Activated CD4-positive, alpha-beta T cell treated with anti-CD3 and anti-CD28 coated beads for 24 hours (primary cell): ENCODE measurements at places on chromosomes 12 and 14.

GRCh38 chr12:115956659-115957058, 320.8 kb downstream of the MED13L start:
- DNase-seq: no peak

GRCh38 chr12:3417113-3417512, 73.9 kb upstream of the PRMT8 start:
- no peak for DNase-seq

- DNase-seq: no peak
These were observed 72.1 kb downstream of the SPRING1 start for GRCh38 chr12:116665666-116666304.

DNA sequence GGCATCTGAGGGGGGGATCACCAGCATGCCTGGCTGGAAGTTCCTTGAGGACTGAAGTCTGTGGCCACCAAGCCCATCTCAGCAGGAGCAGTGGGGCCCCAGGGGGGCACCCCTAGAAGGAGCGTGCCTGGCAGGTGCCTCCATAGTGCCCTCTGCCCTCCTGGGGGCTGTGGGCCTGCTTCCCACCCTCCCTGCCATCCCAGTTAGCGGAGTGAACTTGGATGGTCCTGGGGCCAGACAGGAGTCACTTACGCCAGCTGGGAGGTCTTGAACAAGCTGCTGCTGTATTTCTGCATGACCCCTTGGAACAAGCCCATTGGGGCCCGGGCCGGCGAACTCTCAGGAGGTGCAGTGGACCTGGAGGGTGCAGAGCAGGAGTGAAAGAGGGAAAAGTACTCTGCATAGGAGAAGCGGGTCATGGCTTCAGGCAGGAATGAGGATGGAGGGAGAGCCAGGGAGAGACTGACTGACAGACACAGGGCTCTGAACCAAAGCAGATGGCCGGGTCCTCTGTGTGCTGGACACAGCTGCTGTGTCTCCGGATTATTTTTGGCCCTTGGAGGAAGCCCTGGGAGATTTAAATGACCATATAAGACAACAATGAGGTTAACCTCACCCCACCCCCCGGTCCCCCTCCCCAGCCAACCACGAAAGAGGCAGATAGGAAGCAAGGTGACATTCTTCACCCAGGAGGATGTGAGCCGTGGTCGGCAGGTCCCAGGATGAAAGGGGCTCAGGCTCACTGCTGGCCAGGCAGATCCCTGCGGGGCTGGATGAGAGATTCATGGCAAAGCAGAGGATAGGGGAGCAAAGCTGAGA, 19.6 kb downstream of the ASB2 start:
- no peak for DNase-seq

- DNase-seq: no peak
These were observed 2.8 kb downstream of the TMEM179 start for GRCh38 chr14:104601786-104602185.

GRCh38 chr12:131948166-131948712, 1.5 kb upstream of the EP400 start:
- no peak for DNase-seq

DNA sequence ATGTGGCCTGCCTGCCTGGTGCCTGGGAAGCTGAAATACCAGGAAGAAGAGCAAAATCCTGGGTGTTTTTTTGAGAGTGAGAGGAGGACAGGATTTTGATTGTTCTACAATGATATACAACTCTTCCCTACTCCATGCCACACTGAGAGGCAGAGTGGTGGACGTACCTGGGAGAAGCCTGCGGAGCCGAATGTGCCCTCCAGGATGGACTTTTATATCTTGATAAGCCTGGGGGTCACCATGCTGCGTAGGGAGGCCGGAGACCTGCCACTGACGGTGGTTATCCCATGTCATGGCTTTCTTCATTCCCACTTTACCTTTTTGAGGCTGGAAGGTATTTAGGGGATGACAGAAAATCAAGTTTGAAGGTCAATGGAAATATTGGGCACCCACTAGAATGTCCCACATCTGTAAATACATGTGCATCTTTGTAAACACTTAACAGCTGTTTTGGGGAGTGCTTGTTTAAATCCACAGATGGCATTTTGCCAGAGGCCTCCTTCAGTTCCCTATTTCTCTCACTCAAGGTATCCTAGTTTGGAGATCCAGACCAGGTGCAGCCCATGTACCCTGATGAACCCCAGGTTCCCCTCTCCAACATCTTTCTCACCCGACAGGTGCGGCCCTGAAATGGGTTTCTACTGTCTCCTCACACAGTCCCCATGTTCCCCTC, 1.1 kb upstream of the GLT1D1 start:
- no peak for DNase-seq

- DNase-seq: no peak
These were observed 20.3 kb downstream of the KRT85 start for GRCh38 chr12:52347016-52347415.

GRCh38 chr14:92906823-92907222, 16.1 kb upstream of the CHGA start:
- DNase-seq: no peak

GRCh38 chr14:69715725-69716477, 51.0 kb upstream of the SRSF5 start:
- no peak for DNase-seq

DNA sequence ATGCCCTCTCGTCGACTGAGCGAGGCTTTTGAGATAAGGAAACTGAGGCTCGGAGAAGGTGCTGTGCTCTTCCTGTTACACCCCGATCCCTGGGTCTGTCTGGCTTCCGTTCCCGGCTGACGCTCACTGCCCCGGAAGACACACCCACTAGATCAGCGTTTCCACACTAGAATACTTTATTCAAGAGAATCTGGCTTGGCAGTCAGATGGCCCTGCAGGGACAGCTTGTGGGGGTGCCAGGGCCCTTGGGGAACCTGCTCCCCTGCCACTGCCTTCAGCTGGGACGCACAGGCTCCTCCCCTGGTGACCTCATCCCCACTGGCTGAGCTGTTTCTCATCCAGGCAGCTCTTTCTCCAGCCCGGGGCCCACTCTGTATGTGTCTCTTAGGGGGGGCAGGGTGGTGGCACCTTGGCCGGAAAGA, 13.7 kb downstream of the PGF start:
- DNase-seq: peak; percentile 45

DNA sequence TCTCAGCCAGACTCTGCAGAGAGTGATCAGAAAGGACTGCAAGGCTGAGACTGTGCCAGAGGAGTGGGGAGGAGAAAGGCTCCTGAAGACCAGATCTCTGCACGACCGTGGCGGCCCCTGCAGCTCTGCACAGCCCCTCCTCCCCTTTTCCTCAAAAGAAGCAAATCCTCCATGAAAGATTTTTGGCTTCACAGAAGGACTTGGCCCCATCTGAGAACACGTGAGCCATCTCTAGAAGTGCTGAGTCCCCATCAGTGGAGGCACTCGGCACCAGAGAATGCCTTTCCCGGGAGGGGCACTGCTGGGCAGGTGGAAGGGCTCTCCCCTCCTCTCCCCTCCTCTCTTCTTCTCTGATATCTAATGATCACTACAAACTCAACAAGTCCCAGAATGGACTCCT, 6.8 kb downstream of the FIGNL2 start:
- no peak for DNase-seq

DNA sequence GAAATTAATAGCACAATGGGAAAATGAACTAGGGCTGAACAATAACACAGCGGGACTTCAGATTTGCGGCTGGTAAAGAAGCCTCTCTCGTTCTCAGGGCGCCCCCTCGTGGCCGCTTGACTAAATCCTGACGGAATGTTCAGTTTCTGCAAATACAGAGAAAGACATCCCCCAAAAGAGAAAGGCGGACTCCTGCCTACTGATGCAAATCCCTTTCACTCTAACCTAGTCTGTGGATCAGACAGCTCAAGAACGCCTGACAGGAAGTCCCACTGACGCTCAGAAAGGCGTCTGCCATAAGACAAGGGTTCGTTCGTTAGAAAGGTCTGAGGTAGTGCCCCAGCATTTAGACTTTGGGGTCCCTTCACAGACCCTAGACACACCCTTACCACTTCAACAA, 2.5 kb downstream of the NUAK1 start:
- peak; percentile 62 for DNase-seq

- no peak for DNase-seq
These were observed 86.4 kb downstream of the SPPL3 start for GRCh38 chr12:120817559-120818330.

- no peak for DNase-seq
These were observed 23.5 kb upstream of the NOVA1 start for GRCh38 chr14:26621364-26621763.

DNA sequence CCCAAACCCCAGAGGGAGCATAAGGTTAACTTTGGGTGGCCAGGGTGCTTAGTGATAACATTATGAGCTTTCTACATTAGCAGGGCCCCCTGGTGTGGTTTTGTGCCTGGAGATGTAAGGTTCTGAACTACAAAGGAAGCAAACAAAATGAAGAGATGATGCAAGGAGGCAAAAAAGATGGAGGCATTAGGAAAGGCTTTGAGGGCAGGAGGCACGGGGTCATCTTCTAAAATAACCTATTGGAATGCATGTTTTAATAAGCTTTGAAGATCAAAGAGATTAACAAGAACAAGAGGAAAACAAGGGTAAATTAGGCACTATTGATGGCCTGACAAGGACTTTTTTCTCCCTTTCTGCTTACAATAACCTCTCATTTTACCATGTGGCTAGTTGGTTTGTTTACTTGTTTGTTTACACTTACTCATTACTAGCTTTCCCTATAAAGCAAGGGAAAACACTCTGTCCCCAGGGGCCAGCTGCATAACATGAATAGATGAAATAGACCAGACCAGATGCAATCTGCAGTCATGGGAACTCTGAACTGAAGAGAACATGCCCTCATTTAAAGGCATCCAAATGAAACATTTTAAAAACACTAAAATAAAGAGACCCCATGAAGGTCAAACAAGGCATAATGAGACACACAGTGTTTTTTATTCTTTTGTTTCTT, 390.3 kb downstream of the DIO2 start:
- no peak for DNase-seq

GRCh38 chr14:77007183-77007974, 21.1 kb downstream of the IRF2BPL start:
- DNase-seq: no peak

- no peak for DNase-seq
These were observed 748 bp upstream of the ACVRL1 start for GRCh38 chr12:51906430-51907082.

- DNase-seq: no peak
These were observed 689.7 kb downstream of the BCL11B start for GRCh38 chr14:98582276-98582675.

DNA sequence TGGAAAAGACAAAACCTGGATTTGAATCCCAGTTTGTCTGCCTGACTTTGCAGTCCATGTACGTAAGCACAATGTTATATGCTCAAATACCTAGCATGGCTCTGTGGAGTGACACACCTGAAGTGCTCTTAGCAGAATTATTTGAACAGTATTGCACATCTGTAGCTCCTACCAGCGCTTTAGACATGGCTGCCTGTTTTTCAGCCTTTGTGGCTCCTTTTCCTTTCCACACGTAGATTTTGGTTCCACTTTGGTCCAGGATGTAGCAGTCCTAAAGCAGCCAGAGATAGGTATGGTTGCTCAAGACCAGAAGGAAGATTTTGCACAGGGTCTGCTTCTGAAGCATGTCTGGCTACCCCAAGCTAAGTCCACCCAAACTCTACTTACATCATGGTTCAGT, 9.1 kb downstream of the AVIL start:
- no peak for DNase-seq

- no peak for DNase-seq
These were observed 1.1 kb upstream of the TM9SF1 start for GRCh38 chr14:24196071-24197055.

GRCh38 chr12:120849765-120850164, 54.4 kb downstream of the SPPL3 start:
- DNase-seq: no peak

- DNase-seq: no peak
These were observed 92.6 kb downstream of the RFLNA start for GRCh38 chr12:124387528-124387911.

DNA sequence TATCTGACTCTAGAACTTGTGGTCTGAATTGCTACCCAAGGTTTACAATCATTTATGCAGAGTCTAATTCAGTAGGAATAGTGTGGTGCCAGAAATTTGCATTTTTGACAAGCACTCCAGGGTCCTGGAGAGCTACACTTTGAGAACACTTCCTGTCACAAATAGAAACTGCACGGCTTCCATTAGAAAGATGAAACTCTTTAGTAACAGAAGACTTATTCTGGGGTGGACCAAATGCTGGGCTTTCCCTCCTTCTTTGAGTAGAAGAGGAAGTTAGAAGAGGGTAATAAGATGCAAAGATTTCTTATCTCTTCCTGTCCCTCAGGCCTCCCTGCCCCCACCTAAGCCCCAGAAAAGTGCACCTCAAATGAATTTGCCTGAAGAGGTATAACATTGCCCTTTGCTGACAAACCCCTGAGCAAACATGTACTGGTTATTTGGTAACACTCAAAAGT, 28.4 kb downstream of the DGLUCY start:
- no peak for DNase-seq

DNA sequence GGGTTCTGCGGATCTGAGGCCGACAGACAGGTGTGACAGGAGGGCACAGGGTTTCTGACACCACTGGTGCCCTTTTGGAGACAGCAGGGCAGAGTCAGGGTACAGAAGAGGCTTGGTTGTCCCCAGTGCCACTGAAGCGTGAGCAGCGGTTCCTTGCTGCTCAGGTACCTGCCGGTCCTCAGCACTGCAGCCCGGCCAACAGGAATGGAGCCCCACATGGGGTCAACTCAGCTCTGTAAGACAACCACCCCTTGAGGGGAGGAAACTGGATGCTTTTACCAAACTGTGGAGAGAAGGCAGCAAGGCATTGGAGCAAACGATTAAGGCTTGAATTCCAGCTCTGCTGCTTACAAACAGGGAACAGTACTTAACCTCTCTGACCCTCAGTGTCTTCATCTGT, 246.4 kb upstream of the NOS1 start:
- no peak for DNase-seq

- DNase-seq: no peak
These were observed 6.9 kb downstream of the GALNT4 start for GRCh38 chr12:89517720-89518119.

DNA sequence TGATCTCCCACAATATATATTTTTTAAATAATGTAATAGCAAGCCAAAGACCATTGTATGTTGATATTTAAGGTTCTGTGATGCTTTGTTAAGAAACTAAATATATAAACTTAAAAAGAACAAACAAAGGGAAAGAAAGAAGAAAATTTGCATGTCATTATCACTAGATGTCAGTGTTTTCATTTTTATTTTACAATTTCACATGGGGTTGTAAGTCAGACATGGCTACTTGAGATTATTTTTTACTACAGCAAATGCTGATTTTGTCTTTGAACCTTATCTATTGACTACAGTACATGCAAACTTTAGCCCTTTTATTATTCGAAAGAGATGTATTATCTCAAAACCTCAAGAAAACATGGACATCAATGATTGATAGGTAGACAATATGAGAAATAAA, 36.1 kb downstream of the SLCO1C1 start:
- DNase-seq: no peak

DNA sequence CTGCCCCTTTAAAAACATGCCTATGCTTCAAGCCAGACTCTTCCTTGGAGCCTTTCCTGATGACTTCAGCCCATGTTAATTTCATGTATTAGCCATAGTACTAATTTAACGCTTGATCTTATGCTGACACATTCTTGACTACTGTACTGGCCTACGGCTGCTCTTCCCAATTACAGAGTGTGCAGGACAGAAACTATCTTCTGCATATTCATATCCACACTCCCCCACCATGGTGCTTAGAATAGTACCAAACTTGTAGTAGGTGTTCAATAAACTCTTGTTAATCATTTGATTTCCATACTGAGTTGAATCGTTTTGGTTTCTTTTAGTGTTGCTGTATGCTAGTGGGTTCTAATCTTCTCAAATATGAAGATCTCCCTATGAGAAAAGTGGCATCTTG, 21.8 kb upstream of the DGLUCY start:
- no peak for DNase-seq
